ENCODE measurements at places on chromosomes 2 and 18.

- no peak for DNase-seq
Observed at GRCh38 chr2:97695744-97696143, 17.6 kb upstream of the ZAP70 start.

DNA sequence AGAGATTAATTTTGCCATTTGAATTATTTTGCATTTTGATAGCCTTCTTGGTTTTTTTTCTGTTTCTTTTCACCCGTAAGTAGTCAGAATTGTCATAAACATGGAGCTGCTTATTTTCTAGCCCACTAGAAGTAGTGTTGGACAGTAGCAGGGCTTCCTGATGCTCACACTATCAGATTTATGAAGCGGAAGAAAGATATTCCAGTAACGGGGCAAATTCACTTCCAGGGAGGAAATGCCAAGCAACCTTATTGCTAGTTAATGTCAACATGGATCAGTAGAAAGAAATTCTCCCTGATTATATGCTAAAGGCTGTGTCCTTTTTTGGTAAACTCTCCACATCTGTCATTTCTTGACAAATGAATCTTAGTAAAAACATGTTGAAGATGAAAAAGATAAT, 19.2 kb upstream of the ADAM23 start:
- DNase-seq, result no peak

DNA sequence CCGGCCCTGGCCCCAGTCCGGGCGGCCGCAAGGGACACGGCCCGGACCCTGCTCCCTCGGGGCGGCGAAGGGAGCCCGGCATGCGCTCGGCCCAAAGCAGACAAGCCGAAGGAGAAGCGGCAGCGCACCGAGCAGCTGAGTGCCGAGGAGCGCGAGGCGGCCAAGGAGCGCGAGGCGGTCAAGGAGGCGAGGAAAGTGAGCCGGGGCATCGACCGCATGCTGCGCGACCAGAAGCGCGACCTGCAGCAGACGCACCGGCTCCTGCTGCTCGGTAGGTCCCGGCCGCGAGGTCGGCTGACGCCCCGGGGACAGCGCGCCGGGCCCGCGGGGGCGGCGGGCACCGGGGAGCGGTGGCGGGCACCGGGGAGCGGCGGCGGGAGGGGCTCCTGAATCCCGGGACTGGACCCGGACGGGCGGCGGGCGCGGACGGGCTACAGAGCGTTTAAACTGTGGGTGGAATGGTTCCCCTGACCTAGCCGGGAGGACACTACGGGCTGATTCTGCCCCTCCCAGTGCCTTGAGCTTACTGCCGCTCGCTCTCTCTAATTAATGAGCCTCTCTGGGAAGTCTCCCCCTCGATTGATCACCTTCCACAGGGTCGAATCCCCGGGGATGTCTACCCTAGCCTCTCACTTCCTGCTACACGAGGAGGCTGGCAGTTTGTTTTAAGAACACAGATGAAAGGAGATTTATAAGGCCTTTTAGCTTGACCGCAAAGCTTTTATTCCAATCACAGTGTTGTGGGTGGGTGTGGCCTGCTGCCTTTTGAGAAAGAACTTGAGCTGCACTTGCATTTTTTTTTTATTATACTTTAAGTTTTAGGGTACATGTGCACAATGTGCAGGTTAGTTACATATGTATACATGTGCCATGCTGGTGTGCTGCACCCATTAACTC, 853 bp downstream of the GNAL start:
- no peak for DNase-seq

- DNase-seq, result no peak
Observed at GRCh38 chr18:59001721-59002120, 137.0 kb downstream of the ZNF532 start.

DNA sequence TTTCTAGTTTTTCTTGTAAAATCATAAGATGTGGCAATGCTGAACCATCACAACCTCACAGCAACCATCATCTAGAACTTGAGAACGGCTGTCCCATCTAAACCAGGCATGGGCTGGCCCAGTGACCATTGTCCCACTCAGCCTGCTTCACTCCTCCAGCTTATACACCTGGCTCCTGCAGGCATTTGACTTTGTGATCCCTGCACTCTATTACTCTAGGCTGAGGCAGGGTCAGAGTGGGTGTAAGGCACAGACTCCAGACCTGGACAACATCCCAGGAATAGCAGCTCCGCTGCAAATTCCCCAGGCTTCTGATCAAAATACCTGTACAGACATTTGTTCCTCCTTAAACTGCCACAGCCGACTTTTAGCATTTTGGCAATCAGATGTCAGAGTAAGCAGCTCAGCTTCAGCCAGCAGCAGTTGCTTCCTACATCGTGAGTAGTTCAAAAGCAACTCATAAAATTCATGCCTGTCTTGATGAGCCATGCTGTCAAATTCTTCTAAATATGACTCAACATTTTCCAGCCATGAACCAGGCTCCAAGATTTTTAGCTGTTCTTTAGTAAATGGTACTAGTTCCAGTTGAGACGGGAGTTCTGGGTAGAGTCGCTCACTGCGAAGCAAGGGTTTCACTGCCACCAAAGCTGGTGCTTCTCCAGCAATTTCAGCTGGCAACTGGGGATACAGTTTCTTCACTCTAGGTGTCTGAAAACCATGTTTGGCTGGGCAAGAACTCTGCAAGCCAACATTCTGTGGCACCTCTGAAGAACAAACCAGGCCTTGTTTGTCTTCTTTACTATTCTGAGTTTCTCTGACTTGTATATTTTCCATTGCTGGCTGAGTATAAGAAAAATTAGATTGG, 12.8 kb downstream of the EPG5 start:
- no peak for DNase-seq
